Epithelial cell of proximal tubule (primary cell): ENCODE measurements at places on chromosomes 7 and 10.

- DNase-seq = peak; percentile 22
Observed at GRCh38 chr7:31782411-31782991, 95.5 kb downstream of the PPP1R17 start.

- DNase-seq = no peak
Observed at GRCh38 chr10:32957341-32958084, 517 bp downstream of the ITGB1 start.

DNA sequence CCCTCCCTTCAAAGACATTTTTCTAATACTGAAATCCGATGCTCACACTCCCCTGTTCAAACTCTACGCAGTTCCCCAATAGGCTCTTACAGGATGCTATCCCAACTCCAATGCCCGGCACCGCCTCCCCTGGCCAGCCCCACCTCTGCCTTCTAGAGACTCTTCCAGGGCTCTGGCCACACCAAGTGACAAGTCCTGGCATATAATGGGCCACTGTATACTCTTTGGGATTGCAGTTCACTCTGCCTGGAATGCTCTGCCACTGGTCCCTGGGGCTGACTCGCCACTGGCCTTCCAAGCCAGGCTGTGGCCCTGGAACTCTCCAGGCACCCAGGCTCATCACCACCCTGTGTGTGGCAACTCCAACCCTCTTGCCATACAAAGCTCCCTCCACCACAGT is 3.1 kb upstream of the BRI3 start:
- no peak for DNase-seq

DNA sequence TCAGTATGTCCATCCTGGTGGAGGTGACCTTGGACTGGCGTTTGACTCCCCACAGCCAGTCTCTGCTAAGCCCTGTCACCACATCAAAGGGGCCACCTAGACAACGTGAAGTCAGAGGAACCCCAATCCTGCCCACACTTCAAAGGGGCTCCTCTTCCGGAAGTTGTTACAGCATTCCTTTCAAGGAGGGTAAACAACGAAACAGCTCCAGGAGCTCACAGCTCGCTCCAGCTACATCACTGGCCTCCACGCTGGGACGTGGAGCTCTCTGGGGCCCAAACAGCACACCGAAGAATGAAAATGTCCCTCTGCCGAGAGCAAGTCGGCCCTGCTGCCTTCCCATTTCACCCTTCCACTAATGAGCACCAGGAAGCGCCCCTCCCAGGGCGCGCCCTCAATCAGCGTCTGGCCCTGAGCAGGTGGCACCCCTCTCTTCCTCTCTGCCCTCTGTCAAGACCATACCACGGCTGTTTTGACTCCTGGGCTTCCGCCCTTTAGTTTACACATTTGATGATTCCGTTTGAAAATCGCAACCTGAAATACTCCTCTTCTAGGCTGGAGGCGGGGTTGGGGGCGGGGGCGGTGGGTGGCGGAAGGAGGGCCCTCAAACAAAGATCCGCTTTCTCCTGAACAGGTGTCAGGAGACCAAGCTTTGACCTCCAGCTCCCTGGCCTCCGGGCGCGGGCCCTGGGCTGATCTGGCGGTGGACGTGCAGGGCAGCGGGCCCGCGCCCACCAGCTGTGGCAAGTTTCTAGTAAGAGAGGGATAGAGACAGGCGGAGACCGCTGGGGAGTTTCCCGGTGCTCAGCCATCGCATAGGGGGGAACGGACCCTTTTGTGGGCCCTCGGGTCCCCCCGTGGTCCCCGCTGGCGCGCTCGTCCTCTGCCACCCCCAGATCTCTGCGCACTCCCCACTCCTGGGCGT is 53.1 kb upstream of the KDM7A start:
- no peak for DNase-seq

- no peak for DNase-seq
Observed at GRCh38 chr10:73645251-73645650, 4.0 kb upstream of the MYOZ1 start.

- DNase-seq = no peak
Observed at GRCh38 chr7:106767498-106768323, 97.4 kb upstream of the PIK3CG start.

GRCh38 chr7:149285603-149286002 is 23.6 kb downstream of the ZNF783 start:
- no peak for DNase-seq

GRCh38 chr10:70283445-70284399 is at the start of gene NPFFR1:
TSS of gene NPFFR1 (minus strand) at chr10:70284004. CDS start at chr10:70283676, 328 bp downstream.
- DNase-seq = no peak

- no peak for DNase-seq
Observed at GRCh38 chr10:45368181-45368580, 5.8 kb upstream of the ALOX5 start.

DNA sequence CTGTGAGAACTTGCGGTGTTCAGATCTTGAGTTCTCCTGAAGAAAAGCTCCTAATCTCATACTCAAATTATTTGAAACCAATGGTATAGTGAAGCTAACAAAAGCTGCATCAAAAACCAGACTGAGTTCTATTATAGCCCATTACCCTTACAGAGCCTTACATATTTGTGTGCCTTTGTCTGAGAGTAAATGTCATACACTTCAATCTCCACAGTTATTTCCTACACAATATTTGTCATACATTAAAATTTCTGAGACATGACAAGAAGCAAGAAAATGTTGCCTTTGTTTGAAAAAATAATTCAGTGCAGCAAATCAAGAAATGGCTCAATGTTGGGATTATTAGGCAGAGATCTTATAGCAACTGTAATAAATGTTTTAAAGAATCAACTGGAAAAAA is 776.1 kb upstream of the MBL2 start:
- DNase-seq = no peak

DNA sequence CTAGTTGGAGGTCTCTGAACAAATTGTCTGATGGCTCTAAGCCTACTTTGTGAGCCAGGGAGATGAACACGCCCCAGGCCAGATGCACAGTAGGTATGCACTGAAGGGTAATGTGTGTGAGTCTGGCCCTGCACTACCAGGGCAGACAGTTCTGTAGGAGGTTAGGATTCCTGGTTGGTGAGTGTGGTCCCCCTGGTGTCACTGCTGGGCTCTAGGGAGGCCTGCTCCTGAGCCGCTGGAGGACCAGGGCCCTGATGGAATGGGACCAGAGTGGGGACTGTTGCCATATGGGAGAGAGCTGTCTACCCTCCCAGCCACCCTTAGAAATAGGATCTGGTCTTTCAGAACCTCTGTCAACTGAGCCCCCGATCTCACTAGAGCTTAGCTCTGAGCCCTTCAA is 42.0 kb downstream of the CDH23 start:
- DNase-seq = no peak

DNA sequence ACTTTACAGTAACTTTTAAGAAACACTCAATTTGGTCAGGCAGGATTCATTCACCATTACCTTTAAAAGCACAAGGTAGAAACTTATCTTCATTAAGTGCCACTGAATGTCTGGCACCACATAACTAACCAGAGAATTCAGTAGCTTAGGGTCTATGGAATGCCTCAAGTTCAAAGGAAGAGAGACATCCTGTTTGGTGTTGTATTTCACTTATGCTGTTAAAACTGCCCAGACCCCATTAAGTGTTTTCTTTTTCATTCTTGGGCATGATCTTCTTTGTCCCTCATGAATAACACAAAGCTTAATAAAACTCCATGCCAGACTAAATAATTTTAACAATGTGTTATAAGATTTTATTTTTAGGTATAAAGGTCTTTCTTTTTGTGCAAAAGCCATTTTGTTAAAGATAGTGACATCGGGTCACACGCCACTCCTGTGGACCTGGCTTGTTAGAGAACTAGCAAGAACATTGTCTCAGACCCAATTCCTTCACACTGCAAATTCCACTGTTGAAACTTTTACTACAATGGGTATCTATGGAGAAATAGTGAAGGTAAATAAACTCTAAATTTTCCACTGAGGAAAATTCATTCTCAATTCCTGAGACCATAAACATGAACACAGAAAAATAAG is 221.0 kb downstream of the TWIST1 start:
- DNase-seq = no peak

- DNase-seq = no peak
Observed at GRCh38 chr7:142754681-142755575, 5.7 kb downstream of the PRSS1 start.

- DNase-seq = no peak
Observed at GRCh38 chr10:111656066-111656465, 527.5 kb downstream of the GPAM start.

GRCh38 chr7:144735505-144736276 is 100.2 kb downstream of the TPK1 start:
- no peak for DNase-seq

- no peak for DNase-seq
Observed at GRCh38 chr10:27723436-27723835, 22.2 kb downstream of the MKX start.

GRCh38 chr7:105677817-105678573 is 96.7 kb upstream of the EFCAB10 start:
- no peak for DNase-seq

GRCh38 chr7:1595636-1596035 is 25.8 kb upstream of the PSMG3 start:
- DNase-seq = no peak

- DNase-seq = no peak
Observed at GRCh38 chr10:88534072-88534665, 48.9 kb downstream of the RNLS start.

GRCh38 chr7:37882086-37882485 is 33.7 kb downstream of the NME8 start:
- no peak for DNase-seq

- no peak for DNase-seq
Observed at GRCh38 chr10:110016039-110016438, 8.3 kb downstream of the ADD3 start.

DNA sequence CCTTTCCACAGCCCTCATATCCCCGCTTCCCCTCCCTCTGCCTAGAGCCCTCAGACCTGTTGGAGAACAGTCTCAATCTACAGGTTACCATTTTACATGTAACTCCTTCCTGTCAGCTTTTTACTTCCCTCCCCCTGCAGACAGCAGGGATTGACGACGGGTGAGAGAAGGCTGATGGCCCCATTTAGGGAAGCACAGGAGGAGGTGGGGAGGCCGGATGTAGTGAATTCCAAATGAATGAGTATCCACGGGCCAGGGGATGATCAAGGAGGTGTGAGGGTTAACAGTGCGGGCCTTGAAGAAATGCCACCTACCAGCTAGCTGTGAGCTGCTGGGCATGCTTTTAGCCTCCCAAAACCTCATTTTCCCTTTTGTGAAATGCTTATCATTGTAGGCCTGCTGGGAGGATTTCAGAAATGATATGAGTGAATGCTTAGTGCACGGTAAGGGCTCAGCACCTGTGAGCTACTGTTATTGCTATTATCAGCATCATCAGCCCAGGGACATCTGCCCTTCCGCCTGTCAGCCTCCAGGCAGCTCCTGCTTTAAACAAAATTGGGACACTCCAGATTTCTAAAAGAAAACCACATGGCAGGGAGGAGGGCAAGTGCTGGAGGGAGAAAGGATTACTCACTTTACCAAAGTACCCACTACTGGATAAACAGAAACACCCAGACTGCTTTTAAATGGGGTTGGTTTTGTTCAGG is 6.5 kb upstream of the NANOS1 start:
- DNase-seq = no peak

DNA sequence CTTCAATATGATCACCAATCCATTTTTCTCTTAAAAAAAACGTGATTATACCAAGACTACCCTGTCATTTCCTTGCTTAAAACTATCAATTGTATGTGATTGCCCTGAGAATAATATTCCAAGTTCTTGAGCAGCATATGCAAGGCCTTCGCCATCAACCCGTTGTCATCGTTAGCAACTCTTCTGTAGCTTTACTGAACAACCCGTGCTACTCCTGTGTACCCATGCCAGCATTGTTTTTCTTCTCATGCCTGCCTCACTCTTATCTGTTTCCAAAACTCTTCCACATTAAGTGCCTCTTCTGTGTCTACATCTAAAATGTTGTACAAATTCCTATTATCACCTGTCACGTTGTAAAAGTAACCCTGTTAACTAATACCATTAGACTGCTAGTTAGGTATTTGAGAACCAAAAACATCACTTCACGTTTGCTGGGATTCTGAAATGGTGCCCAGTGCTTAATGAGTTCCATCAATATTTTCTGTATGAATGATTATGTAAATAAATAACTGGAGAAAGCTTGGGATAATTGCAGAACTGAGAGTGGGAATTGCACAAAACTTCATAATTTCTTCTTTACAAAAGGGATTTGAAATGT is 10.5 kb downstream of the CAV2 start:
- no peak for DNase-seq

- no peak for DNase-seq
Observed at GRCh38 chr10:111999205-111999914, 184.2 kb downstream of the GPAM start.
